ENCODE measurements at places on chromosomes 12 and 14. TPM values are rescaled to one million over a fixed set of nuclear protein-coding genes. Genes with fewer than 3 reads are reported as not detected.

The PLXNC1 gene
- total RNA-seq = 14.2 TPM

The SOAT2 gene
- total RNA-seq = 0.74 TPM

GRCh38 chr12:65152596-65152995, 16.8 kb upstream of the LEMD3 start:
- no peak for DNase-seq

DNA sequence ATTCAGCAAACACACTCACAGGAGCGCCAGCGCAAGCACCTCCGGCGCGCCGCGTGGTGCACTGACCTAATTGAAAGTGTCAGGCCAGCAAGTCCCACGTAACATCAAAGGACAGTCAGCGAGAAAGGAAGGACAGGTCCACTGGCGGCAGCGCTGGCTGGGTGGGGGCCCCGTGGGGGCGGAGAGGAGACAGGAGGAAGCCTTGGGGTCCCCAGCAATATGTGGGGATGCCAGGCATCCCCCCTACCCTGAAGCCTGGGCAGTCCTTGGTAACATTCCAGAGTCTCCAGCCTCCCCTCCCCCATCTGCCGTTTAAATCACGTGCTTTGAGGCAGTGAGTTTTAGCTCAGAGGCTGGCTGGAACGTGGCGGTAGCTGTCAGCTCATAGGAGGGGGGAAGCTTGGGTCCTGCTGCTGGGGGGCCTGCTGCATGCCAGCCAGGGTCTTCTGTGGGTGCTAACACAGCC, 159.2 kb downstream of the CALM1 start:
- DNase-seq = no peak

DNA sequence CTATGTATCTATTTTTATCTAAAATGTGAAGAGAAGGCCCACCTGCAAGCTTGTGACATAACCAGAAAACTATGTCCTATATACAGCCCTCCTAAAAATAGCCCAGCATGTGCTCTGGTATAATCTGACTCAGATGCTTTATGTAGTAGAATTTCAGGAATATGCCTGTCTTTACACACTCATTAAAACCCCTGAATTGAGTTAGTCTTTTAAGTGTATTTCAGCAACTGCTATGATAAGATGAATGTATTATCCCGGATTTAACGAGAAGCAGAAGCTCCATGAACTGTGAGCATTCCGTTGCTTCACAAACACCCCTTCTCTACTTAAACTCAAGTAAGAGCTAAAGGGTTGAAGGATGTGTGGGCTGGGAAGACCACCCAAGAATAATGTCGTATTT, 89.9 kb upstream of the PRICKLE1 start:
- no peak for DNase-seq

The ERC1 gene
- total RNA-seq = 56.5 TPM

GRCh38 chr12:122327494-122328385, 61.4 kb upstream of the VPS33A start:
- no peak for DNase-seq

DNA sequence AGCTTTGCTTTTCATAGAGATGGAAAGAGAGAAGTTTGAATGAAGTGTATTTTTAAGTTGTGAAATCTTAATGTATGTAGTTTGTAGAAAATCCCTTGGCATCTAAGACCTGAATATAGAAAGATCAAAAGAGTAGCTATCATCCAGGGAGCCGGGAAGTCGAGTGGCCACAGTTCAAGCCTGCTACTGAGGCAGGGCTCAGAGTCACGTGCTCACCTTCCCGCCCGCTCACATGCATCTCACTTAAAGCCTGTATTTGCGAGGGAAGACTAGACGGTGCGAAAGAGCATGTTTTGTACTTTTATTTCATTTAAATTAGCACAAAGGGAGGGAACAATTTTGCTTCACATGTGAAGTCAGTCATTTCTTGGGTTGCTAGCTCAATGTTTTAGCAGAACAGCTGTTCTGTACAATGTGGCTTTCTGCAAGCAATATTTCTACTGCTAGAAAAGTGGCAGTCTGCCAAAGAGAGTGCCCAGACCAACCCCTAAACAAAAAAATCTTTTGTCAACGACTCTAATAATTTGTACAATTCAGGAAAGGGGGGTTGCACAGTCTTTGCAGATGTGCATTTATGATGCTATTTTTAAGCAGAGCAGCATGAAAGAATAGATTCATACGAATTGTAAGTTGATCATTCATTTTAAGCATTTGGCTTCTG, 290.7 kb downstream of the NPAS3 start:
- no peak for DNase-seq

GRCh38 chr14:30108975-30109700, 181.5 kb upstream of the PRKD1 start:
- no peak for DNase-seq

GRCh38 chr12:109464642-109465351, 12.3 kb downstream of the KCTD10 start:
- DNase-seq = no peak

DNA sequence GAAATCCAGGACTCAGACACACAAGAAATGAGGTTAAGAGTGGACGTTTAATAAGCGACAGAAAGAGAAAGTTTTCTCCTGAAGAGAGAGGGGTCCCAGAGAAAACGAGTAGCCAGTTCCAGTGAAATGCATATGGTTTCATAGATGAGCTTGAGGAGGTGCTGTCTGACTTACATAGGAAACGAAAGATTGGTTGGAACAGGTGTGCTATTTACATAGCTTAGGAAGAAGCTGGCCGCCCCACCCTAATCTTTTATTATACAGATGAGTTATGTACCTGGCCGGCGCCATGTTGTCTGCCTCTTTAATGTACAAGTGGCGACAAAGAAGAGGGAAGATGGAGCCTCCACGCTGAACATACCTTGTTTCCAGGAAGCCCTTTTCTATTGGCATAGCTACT, 223.0 kb downstream of the SLC6A15 start:
- DNase-seq = no peak

The TSPAN9 gene
- total RNA-seq = 32.2 TPM

The ZNF10 gene
- 10.8 TPM for total RNA-seq

Data from vagina (tissue), 2 donors.